ENCODE measurements at places on chromosomes 1 and 21. TPM values are rescaled to one million over a fixed set of nuclear protein-coding genes. Genes with fewer than 3 reads are reported as not detected.

- H3K27ac ChIP-seq, result no peak overlapping the region
- H3K27me3 ChIP-seq, result no peaks in the 10 kb centered on the region
- H3K4me3 ChIP-seq, result no peak overlapping the region
- peaks cover 64% of the 10 kb centered on the region for H3K4me1 ChIP-seq
- no peaks in the 10 kb centered on the region for H3K36me3 ChIP-seq
These were observed 237.5 kb downstream of the TTLL7 start for GRCh38 chr1:83761167-83762038.

The TM2D1 gene
- 40.2 TPM for total RNA-seq

DNA sequence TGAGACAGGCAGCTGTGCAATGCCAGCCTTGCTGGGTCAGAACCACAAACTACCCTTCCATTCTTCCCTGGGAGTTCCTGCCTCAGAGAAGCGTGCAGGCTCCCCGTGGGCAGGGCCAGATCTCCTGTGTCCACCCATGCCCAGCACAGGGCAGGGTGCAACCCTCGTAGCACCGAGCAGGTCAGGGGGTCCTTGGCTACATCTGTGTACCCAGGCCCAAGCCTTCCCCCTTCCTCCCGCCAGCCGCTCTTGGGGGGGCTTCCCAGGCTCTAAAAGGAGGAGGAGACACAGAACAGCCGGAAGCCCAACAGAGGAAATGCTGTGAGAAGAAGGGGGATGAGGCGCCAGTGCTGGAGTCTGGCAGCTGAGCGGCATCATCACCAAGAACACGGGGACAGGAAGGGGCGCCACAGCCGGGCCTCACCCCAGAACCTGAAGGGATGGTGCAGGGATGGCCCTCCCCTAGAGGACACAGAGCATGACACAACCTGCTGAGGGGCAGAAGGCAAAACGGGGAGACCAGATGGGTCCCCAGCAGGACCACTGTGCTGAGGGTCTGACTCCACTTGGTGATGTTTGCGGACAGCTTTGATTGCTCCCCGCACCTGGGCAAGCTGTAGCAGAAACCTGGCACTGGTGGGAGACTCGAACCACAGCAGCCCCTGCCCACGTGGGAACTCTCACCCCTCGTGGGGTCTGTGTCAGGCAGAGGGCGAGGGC lies 233.2 kb downstream of the NPHP4 start:
- no peak overlapping the region for H3K4me3 ChIP-seq
- H3K27ac ChIP-seq, result no peak overlapping the region
- H3K27me3 ChIP-seq, result no peaks in the 10 kb centered on the region
- no peaks in the 10 kb centered on the region for H3K4me1 ChIP-seq
- no peak for DNase-seq
- no peaks in the 10 kb centered on the region for H3K36me3 ChIP-seq

DNA sequence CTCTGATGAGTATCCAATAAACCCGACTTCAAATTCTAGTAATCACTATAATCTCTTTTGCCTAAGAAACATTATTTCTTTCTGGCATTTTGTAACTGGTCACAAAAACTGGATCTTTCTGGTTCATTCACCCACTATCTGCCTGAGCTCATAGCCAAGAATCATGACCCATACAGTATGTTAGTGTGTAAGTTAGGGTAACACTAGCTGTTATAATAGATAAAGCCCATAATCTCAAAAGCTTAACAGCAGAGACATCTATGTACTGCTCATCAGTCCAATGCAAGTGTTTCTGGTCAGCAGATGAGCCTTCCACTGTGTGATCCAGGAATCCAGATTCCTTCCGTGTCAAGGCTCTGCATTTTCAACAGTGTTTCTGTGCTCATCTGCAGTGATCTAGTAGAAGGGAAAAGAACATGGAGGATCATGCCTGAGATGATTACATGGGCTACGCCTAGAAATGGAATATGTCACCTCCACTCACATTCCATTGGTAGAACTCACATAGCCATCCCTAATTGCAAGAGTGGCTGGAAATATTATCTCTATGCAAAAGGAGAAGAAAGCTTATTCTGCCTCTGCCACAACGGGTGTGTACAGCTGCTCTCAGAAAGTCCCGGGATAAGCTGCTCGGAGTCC lies 27.7 kb downstream of the RRAGC start:
- no peak overlapping the region for H3K27ac ChIP-seq
- no peaks in the 10 kb centered on the region for H3K36me3 ChIP-seq
- no peak overlapping the region for H3K4me3 ChIP-seq
- no peak for DNase-seq
- H3K4me1 ChIP-seq, result peaks cover 5% of the 10 kb centered on the region
- no peaks in the 10 kb centered on the region for H3K27me3 ChIP-seq

DNA sequence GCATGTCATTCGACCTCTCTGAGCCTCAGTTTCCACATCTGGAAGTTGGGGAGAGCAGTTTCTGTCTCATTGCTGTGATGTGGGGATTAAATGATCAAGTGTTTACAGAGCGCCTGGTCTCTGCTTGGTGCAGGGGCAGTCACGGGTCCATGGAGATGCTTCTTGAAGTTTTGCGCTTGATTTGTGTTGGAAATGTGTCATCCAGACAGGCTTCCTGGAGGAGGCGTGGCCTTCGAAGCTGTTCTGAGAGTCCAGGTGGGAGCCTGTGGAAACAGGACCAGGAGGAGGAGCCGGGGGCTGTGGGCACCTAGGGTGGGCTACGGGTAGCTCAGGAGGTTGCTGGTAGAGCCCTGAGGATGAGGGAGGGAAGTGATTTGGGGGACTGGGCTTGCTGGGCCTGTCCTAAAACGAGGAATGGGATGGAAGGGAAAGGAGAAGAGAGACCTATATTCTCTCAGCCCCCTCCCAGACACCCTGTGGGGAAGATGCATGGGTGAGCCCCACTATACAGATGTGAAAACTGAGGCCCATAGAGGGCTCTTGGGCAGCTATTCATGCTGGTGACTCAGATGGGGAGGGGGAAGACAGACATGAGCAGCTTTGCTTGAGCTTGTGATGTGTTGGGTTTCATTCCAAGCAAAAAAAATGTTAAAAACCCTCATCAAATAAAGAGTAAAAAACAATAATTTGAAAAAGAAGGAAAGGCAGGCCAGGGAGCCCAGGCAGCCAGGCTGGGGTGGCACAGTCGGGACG lies 107.2 kb upstream of the WNT4 start:
- H3K36me3 ChIP-seq, result no peaks in the 10 kb centered on the region
- peaks cover 10% of the 10 kb centered on the region for H3K4me1 ChIP-seq
- no peak overlapping the region for H3K27ac ChIP-seq
- no peak overlapping the region for H3K4me3 ChIP-seq

The CYP4A11 gene
- total RNA-seq, result not detected

DNA sequence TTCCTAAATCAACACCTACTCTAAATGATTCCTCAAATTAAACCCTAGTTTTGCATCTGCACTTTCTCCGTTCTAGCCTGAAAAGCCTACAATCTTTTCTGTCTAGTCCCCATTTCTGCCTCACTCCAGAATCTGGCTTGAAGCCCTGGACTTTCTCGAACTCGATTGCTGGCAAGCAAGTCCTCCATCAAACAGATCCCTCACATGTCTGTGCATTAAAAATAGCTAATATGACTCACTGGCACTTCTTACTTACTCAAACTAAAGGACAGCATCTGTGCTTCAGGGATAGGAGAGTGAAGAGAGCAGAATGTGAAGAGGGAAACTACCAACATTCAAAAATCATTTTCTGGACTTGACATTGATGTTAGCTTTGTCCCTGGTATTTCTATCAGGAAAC lies 51.8 kb upstream of the CXADR start:
- H3K4me3 ChIP-seq, result no peak overlapping the region
- H3K36me3 ChIP-seq, result no peaks in the 10 kb centered on the region
- no peak for DNase-seq
- no peak overlapping the region for H3K27ac ChIP-seq

DNA sequence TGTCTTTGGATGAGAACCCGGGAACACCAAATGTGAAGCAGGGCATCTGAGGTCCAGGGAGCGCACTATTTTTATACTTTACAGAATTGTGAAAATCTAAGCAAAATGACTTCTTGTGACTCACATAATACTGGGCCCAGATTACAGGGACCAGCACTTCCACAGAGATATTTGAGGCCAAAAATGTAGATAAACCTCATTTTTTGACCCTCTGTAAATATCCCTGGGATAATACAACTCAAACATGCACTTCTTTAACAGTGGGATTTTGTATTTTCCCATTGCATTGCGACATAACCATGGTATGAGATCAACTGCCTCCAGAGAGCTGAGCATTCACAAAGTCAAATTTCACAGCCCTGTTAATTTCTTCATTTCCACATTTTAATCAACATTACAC lies 289.4 kb upstream of the ADGRL4 start:
- H3K27me3 ChIP-seq, result no peaks in the 10 kb centered on the region
- no peak for DNase-seq
- H3K36me3 ChIP-seq, result no peaks in the 10 kb centered on the region
- no peak overlapping the region for H3K4me3 ChIP-seq
- no peak overlapping the region for H3K27ac ChIP-seq

- no peak overlapping the region for H3K4me3 ChIP-seq
- H3K36me3 ChIP-seq, result no peaks in the 10 kb centered on the region
- no peak for DNase-seq
- peaks cover 51% of the 10 kb centered on the region for H3K4me1 ChIP-seq
- no peaks in the 10 kb centered on the region for H3K27me3 ChIP-seq
These were observed 26.3 kb downstream of the PLPP3 start for GRCh38 chr1:56553046-56553445.

GRCh38 chr1:168146160-168146539 lies 9.4 kb upstream of the GPR161 start:
- no peak overlapping the region for H3K27ac ChIP-seq
- H3K27me3 ChIP-seq, result no peaks in the 10 kb centered on the region
- no peak for DNase-seq
- no peaks in the 10 kb centered on the region for H3K36me3 ChIP-seq
- no peak overlapping the region for H3K4me3 ChIP-seq

The SPRR2F gene
- not detected for total RNA-seq

The SPATA1 gene
- 3.3 TPM for total RNA-seq

- DNase-seq, result no peak
- no peaks in the 10 kb centered on the region for H3K36me3 ChIP-seq
- H3K4me3 ChIP-seq, result no peak overlapping the region
- no peaks in the 10 kb centered on the region for H3K27me3 ChIP-seq
- no peak overlapping the region for H3K27ac ChIP-seq
- H3K4me1 ChIP-seq, result no peaks in the 10 kb centered on the region
These were observed 290.8 kb upstream of the ESRRG start for GRCh38 chr1:217014066-217014465.

DNA sequence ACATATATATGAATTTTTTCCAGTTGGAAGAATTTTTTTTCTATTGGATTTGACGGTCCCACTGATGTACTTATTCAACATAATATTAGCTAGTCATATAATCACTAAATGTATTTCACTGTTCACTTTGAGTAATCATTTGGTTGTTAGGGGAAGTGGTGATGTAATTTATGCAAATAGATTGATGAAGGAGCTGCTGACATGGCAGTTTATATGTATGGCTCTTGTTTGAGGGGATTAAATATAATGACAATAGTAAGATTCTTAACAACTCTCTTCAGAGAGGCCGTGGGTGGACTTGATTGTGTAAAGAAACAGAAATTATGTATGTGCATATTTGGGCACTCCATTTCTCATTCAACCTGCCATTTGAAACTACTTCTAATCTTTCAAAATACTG lies 653.6 kb upstream of the ADGRL4 start:
- H3K4me1 ChIP-seq, result peaks cover 23% of the 10 kb centered on the region
- no peaks in the 10 kb centered on the region for H3K27me3 ChIP-seq
- DNase-seq, result no peak
- H3K27ac ChIP-seq, result no peak overlapping the region
- no peaks in the 10 kb centered on the region for H3K36me3 ChIP-seq
- H3K4me3 ChIP-seq, result no peak overlapping the region

- H3K4me1 ChIP-seq, result no peaks in the 10 kb centered on the region
- H3K27me3 ChIP-seq, result no peaks in the 10 kb centered on the region
- H3K4me3 ChIP-seq, result no peak overlapping the region
- H3K27ac ChIP-seq, result no peak overlapping the region
- no peaks in the 10 kb centered on the region for H3K36me3 ChIP-seq
- DNase-seq, result no peak
These were observed 11.6 kb upstream of the DNAJC6 start for GRCh38 chr1:65297706-65298105.

The CYYR1 gene
- total RNA-seq, result 25.7 TPM

The KIAA1614 gene
- total RNA-seq, result 3.8 TPM
